Activated CD8-positive, alpha-beta memory T cell treated with anti-CD3 and anti-CD28 coated beads for 1 hour (primary cell): ENCODE measurements at places on chromosomes 2 and 18.

DNA sequence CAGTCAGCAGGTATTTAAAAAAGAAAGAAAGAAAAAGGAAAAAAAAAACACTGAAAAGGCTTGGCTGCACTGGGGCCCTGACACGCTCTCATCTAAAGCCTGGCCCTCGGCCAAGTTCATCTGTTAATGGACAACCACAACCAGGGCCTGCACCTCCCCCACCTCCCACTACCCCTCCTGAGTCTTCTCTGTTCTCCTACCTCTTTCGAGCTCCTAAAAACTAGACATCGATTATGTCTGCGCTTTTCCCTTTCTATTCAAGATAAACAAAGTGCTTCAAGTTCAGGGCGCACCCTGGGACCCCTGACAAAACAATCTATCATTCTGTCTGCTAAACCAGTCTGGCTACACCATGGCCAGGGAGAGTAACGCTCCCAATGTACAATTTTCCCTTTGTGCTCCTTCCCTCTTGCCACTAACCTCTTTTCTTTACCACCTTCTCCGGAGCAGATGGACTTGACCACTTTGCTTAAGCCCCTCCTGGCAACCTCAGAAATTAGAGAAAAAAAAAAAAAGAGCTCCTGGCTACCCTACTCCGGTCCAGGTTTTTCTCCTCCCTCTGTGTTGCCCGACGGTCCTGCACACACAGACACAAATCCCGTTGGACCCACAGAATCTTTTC is 22.7 kb downstream of the BCL11A start:
- DNase-seq: no peak

DNA sequence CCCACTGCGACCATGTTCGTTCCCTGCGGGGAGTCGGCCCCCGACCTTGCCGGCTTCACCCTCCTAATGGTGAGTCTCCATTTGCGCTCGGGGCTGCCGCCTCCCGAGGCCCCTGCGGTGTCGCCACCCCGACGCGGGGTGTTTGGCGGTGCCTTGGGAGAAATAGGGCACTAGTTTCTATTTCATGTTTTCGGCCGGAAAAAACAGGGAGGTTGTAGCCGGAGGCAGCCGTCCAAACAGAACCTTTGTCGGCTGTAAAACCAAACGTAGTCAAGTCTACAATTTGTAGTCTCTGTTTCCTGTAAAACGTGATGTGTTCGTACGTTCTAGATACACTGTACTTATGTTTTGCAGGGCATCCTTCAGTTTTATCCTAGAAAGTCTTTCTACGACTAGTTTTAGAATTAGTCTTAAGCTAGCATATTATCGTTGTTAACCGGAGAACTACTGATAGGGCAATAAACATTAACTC is 290 bp downstream of the PSMG2 start:
- DNase-seq: no peak

GRCh38 chr18:69870736-69871135 is 76.9 kb downstream of the CD226 start:
- no peak for DNase-seq

GRCh38 chr2:25445464-25445863 is 103.7 kb upstream of the DNMT3A start:
- no peak for DNase-seq

DNA sequence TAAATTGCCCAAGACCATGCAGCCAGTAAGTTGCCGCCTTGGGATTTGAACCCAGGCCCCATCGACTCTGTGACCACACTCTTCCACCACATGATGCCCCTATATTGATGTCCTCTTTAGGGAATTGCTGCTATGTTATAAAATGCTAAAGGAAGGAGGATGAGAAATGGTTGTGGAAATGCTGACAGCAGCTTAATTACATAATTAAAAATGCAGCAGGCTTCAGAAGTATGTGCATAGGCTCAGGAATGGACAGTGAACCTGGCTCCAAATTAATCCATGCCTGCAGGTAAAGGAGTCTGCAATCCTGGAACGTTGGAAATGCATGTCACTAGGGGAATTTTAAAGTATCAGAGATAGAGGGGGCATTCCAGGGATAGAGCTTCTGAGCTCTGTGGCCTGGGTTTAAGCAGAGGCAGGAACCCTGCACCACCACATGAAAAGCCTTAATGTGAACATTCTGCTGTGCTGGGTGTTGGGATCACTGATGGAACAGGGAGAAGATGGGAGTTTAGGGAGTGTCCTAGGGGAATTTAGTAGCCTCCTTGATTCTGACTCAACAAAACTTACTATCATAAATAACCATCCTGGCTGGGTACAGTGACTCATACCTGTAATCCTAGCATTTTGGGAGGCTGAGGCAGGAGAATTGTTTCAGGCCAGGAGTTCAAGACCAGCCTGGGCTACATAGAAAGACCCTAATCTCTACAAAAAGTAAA is 76.1 kb upstream of the CCDC85A start:
- no peak for DNase-seq

DNA sequence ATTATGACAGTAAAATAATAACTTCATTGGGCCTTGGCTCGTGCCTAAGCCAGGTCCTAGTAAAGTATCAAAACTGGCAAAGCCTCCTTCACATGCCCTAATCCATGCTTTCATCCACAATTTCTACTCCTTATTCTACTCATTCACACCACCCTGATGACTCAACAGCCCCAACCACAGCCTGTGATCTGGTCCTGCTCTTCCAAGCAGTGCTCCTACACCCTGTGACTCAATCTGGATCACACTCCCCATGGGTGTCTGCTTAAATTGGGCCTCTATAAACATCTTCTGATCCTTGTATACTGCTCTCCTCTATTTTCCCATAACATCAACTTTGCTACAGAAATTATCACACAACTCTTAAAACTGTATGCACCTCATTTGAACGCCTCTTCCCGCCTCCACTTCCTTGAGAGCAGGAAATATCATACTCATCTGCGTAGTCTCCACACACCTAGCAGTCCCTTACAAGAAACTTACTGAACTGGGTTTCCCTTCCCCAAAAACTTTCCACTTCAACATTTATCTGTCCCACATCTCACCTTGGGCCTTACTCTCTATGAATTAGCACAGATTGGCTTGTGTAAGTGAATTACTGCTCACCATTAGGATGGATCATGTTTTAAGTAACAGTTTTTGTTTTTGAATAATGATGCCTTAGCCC is 15.9 kb downstream of the GTF3C3 start:
- no peak for DNase-seq

- DNase-seq: no peak
Measured at GRCh38 chr18:74183130-74183529, 34.8 kb downstream of the TIMM21 start.

DNA sequence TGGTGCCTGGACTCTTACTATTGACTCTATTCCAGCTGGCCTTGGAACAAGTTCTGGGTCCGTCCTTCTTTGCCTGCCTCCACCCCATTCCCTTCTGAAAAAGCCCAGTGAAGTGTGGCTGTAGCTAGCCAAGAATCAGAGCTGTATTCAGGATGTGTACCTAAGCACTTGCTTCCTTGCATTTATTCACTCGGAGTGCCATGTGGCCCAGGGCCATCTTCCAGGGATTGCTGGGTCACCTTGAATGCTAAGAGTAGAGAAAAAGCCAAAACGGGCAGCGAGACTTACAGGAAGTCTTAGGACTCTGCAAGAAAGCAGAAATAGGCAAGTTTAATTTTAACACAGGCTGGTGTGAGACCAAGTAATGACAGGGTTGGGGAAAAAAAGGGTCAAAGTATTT is 4.1 kb downstream of the ITGA6 start:
- no peak for DNase-seq

- DNase-seq: no peak
Measured at GRCh38 chr18:45056926-45057325, 376.2 kb downstream of the SETBP1 start.

DNA sequence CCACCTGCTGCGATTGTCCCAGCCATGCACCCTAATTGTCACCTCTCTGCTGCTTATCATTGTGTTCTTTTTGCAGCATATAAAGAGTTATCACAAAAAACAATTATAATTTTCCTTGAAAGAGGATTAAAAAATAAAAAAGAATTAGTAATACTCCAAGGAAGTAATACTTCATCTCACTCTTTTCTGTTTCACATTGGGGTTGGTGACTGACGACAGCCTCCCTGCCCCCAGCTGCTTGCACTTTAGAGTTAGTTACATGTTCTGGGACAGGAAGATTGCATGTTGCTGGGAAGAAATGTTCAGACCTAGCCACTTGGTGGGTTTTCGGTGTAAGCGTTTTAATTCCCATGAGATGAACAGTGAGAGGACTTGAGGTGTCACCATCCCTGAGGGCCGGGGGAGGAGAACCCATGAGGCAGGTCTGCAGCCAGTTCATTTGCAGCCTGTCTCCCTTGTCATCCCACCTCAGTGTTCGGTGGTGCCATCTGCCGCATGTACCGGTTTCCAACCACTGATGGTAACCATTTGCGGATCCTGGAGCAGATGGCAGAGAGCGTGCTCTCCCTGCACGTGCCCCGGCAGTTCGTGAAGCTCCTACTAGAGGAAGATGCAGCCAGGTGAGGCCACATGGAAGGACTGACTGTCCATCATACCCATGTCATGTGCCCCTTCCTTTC is 69.1 kb downstream of the COA5 start:
- no peak for DNase-seq

DNA sequence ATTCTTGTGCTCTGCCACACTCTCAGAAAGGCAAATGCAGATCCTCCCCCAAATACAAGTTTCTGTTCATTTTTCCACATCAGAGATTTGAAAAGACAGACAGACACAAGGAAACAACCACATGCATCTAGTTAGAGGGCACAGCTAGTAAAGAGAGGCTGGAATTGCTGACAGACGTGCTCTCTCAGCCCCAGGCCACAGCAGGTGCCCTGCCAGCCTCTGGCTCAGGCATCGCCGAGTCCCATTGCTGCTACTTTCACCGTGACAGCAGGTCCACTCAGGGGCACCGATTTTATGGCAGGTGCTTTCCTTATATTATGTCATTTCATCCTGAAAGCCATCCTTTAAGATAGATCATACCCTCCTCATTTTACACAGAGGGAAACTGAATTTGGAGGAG is 507.5 kb downstream of the EIPR1 start:
- DNase-seq: no peak

- no peak for DNase-seq
Measured at GRCh38 chr2:163246135-163246534, 407.6 kb upstream of the KCNH7 start.

GRCh38 chr2:73408198-73408597 is 22.6 kb downstream of the ALMS1 start:
- DNase-seq: no peak

- no peak for DNase-seq
Measured at GRCh38 chr2:216312441-216312840, 59.8 kb downstream of the MARCHF4 start.

GRCh38 chr2:12910431-12910830 is 193.7 kb downstream of the TRIB2 start:
- DNase-seq: no peak

GRCh38 chr2:65937379-65938160 is 497.4 kb upstream of the MEIS1 start:
- no peak for DNase-seq

- no peak for DNase-seq
Measured at GRCh38 chr2:105287692-105288091, 41.8 kb downstream of the TGFBRAP1 start.

DNA sequence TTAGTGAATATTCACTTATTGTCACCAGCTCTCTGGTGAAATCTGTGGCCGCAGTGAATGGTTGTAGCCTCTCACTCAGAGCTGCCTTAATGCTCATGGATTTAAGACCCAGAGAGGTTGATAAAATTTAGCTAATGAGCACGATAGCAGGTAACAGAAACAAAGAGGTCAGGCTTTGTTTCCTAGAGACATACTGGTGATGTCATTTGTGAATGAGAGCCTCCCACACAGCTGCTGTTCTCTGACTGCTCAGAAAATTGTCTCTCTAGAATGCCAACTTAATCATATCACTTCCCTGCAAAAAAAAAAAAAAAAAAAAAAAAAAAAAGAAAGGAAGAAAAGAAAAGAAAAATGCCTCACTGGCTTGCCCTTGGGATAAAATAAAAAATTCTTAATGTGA is 411.7 kb upstream of the MYT1L start:
- no peak for DNase-seq

DNA sequence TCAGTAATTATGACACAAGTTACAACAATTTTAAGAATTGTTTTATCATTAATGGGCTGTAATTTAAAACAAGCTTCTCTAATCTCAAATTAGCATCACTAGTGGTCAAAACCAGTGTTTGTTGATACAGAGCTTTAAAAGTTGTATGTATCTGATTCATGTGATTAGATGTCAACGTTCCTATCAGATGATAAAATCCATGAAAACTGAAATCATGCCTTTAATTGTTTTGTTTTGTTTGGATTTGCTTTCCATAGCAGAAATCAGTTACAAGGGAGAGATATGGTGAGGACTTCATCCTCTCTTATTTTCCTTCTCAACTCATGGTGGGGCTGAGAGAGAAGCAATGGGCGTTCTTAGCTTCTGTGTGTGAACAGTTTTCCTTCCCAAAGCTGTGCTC is 469.6 kb downstream of the PID1 start:
- no peak for DNase-seq

- no peak for DNase-seq
Measured at GRCh38 chr2:150225030-150225429, 262.4 kb downstream of the RND3 start.

DNA sequence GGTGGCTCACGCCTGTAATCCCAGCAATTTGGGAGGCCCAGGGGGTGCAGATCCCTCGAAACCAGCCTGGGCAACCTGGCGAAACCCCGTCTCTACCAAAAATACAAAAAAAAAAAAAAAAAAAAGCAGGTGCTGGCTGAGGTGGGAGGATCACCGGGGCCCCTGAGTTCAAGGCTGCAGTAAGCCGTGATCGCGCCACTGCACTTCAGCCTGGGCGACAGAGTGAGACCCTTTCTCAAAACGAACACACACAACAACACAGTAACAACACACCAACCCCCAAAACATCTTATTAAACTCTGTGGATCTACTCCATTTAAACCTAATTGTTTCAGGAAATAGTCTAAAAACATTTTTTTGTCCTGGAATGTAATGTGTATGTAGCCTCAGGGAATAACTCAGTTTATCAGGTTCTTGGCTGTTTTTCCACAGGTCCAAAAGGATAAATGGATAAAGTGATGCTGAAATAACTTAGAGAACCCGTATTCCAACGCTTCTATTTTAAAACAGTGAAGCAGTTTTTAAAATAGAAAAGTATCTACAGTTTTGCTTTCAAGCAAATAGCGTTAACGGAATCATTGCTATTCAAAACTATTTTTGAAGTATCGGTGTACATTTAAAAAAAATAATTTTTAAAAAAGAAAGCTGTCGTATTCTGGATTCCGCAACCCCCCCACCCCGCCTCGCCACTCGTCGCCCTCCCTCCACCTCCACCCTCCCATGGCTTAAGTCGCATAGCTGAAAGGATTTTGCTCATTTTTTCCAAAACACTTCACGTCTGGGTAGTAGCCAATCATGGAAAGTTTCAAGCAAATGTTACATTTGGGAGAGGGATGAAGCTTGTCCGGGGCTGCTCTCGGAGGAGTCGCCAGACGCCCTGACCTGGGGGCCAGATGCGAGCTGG is 895 bp upstream of the GLS start:
- peak; percentile 27 for DNase-seq

GRCh38 chr2:147689220-147689909 is 155.5 kb upstream of the ACVR2A start:
- no peak for DNase-seq

GRCh38 chr18:48408727-48409590 is at the start of gene ZBTB7C:
ZBTB7C (minus strand) TSS chr18:48409383.
- DNase-seq: no peak
